ENCODE measurements at places on chromosomes 11 and 22.
A peak's percentile ranks its signal among the peaks of the same experiment; 100 is the strongest.

DNA sequence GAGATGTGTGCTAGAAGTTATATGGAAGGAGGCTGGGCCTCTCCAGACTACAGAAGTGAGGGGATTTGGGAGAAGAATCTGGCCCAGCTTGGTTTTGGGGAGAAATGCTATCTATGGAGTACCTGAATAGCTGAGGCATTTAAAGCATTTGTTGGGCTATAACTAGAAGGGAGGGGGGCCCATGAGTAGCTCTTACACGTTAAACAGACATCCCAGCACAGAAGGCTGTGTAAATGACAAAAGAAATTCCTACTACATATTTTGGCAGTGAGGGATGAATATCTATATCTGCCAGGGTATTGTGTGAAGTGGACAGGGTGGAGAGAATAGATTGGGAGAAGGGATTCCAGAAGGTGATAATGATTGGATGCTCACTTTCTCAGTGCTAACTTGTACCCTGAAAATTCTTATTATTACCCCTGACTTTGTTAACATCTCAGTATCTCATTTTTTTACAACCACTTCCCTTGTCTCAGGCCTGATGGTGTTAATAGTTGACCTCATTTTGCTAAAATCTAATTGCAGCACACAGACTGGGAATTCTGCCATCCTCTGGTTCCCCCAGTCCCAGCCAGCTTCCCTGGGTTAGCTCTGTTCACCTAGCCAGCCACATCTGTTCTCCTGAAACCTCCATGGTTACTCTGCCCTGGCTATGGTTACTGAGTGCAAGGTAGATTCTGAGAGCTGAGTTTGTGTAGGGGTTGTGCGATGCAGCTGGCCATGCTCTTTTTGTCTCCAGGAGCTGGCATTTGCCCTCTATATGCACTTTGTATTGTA, 28.8 kb upstream of the RRM1 start:
- DNase-seq: no peak

GRCh38 chr11:69986830-69987229, 91.3 kb upstream of the ANO1 start:
- DNase-seq: no peak

- DNase-seq: peak; percentile 61
Measured at GRCh38 chr11:13114566-13115379, 105.7 kb downstream of the RASSF10 start.

DNA sequence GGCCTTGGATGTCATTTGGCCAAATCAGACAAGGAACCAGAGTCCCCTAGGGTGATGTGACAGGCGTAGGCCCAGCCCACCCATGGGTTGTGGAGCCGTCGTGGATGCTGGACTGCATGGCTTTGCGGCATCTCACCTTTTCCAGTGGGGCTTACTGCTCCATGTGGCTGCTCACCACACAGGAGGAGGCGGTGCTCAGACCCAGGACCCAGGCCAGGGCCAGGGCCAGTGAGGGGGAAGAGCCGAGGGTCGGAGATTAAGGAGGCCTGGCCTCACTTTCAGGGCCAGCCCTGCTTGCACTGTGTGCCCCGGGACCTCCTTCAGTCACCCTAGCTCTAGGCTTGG, 105.6 kb downstream of the ST3GAL4 start:
- DNase-seq: no peak

DNA sequence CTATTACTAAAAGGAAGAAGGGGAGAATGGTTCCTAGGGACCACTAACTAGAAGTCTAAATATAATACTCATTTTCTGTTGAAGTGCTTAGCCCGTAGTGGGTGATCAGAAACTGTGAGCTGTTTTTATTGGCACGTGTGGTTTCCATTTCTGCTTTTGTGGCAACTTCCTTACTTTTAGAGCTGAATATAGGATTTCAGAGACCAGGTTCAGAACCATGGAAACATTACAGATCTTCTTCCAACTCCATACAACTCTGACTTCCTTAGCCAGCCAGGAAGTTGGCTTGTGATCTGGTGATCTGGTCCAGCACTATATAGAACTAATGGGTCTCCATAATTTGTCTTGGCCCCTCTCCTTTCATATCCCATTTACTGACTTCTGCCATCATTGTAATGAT, 2.6 kb upstream of the ME3 start:
- no peak for DNase-seq

GRCh38 chr11:85123752-85124231, 503.4 kb downstream of the DLG2 start:
- DNase-seq: no peak

All from breast epithelium (tissue), 4 donors.